ENCODE measurements at places on chromosomes 11 and 22. TPM values are rescaled to one million over a fixed set of nuclear protein-coding genes. Genes with fewer than 3 reads are reported as not detected.

The LRRC32 gene
- 66.8 TPM for total RNA-seq

- no peak for DNase-seq
- H3K27me3 ChIP-seq = no peaks in the 10 kb centered on the region
- H3K36me3 ChIP-seq = no peaks in the 10 kb centered on the region
- no peak overlapping the region for H3K4me3 ChIP-seq
- H3K27ac ChIP-seq = no peak overlapping the region
Observed at GRCh38 chr11:100793525-100793924, 106.4 kb downstream of the ARHGAP42 start.

DNA sequence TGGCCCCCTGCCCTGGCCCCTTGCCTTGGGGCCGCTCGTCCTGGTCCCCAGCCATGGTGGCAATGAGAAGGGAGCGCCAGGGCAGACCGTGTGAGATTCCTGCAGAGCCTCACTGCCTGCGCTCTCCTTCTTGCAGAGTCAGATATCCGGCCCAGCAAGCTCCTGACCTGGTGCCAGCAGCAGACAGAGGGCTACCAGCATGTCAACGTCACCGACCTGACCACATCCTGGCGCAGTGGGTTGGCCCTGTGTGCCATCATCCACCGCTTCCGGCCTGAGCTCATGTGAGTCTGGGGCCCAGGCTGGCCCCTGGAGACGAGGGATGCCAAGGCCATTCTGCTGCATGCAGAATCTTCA lies 114.1 kb downstream of the MICAL2 start:
- H3K27me3 ChIP-seq = no peaks in the 10 kb centered on the region
- H3K27ac ChIP-seq = peak overlapping the region; percentile 86
- H3K36me3 ChIP-seq = no peaks in the 10 kb centered on the region
- DNase-seq = peak; percentile 64

DNA sequence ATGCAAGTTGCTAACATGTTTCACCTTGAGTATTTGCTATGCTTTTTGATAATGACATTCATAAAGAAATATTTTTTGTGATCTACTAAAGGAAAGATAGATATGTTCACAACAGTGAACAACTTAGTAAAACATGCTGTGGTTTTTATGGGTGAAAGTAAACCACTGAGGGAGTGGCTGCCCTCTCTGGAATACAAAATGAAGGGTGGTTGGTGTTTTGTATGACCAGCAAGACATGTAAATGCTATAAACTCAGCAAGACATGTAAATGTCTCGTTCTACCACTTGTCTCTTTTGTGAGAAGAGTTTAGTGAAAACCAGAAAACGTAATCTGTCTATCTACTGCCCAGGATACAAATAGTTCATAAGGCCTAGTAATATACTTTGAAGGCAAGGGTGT lies 7.6 kb upstream of the AMPD3 start:
- no peaks in the 10 kb centered on the region for H3K27me3 ChIP-seq
- H3K36me3 ChIP-seq = no peaks in the 10 kb centered on the region
- no peak overlapping the region for H3K27ac ChIP-seq
- no peak for DNase-seq

The GDPD5 gene
- total RNA-seq = 15.5 TPM

The PANX3 gene
- total RNA-seq = not detected

- H3K4me3 ChIP-seq = no peak overlapping the region
- DNase-seq = peak; percentile 80
- no peak overlapping the region for H3K27ac ChIP-seq
- peaks cover 30% of the 10 kb centered on the region for H3K4me1 ChIP-seq
Observed at GRCh38 chr11:61688365-61689163, 8.4 kb downstream of the DAGLA start.

DNA sequence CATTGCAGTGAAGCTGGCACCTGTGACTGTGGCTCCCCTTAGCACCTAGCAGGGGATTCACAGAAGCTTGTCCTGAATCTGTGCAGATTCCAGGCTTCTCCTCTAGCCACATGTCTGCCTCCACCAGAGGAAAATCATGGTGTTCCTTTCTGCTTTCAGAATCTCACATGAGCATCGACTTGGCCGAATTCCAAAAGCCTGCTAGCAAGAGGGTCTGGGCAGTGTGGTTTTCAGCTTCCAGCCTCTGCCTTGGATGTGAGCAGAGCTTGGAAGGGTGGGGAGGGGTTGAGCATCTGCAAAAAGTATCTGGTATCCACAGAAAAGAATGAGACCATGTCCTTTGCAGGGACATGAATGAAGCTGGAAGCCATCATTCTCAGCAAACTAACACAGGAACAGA lies 911.1 kb downstream of the TBC1D22A start:
- no peaks in the 10 kb centered on the region for H3K4me1 ChIP-seq
- H3K36me3 ChIP-seq = no peaks in the 10 kb centered on the region
- DNase-seq = no peak
- no peak overlapping the region for H3K4me3 ChIP-seq
- no peaks in the 10 kb centered on the region for H3K27me3 ChIP-seq

DNA sequence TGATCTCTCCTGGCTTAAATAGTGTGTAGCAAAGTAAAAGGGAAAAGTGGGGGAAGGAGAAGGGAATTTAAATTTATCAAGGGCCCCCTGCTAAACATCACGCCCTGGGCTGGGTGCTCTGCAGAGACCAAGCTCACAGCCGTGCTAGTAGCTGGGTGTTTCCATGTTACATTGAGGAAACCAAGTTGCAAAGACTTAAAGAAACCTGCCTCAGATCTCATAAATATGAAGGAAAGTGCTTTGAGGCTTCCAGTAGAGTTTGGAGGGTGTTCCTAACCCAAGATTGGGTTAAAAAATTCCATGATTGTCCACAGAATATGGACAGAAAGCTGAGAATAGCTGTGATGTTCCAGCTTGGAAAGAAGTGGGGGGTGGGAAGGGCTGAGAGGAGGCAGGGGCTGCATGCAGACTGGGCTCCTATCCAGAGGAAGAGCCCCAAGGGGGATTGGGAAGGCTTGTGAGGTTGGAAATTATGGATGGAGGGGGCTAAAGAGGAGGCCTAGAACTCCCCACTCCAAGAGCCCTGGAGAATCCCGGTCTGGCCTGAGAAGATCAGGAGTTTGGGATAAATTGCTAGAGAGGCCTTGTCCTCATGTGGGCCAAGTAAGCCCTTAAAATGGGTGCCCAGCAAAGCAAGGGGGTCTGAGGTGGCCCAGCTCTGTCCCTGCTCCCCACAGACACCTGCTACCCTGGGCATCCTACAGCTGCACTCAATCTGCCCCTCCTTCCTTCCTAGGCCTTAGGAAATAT lies 25.0 kb upstream of the OAF start:
- DNase-seq = no peak
- peaks cover 5% of the 10 kb centered on the region for H3K4me1 ChIP-seq
- H3K4me3 ChIP-seq = no peak overlapping the region

GRCh38 chr11:46835897-46836296 lies 10.2 kb downstream of the CKAP5 start:
- peaks cover 9% of the 10 kb centered on the region for H3K4me1 ChIP-seq
- no peak overlapping the region for H3K27ac ChIP-seq
- no peak overlapping the region for H3K4me3 ChIP-seq
- no peaks in the 10 kb centered on the region for H3K27me3 ChIP-seq

DNA sequence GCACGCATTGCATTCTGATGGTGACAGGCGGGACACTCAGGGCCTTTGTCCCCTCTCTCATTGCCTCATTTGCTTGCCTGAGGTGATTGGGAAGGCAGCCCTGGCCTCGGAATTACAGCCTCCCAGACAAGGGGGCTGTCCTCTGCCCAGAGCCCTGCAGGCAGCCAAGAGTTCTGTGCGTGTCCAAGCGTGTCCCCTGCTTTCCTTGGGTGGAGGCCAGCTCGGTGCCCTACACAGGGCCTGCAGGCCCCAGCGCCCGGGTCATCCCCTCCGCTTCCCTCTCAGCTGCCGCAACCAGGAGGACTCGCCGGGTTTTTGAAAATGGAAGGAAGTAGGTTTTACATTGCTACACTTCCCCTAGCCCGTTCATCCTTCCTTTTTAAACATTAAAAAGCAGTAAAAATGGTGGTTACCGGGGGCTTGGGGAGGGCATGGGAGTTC lies 1.9 kb downstream of the GRAMD4 start:
- H3K36me3 ChIP-seq = no peaks in the 10 kb centered on the region
- H3K27ac ChIP-seq = peak overlapping the region; percentile 83
- no peaks in the 10 kb centered on the region for H3K27me3 ChIP-seq
- peak overlapping the region; percentile 11 for H3K4me3 ChIP-seq

All from left lung (tissue), 14 donors.